Left lung (tissue), 14 donors: ENCODE measurements at places on chromosomes 16 and 17. TPM values are rescaled to one million over a fixed set of nuclear protein-coding genes. Genes with fewer than 3 reads are reported as not detected.

GRCh38 chr17:4840893-4841242, 7.7 kb downstream of the MINK1 start:
- no peak for DNase-seq

GRCh38 chr17:42819939-42820535, 4.0 kb downstream of the BECN1 start:
- DNase-seq, result no peak

DNA sequence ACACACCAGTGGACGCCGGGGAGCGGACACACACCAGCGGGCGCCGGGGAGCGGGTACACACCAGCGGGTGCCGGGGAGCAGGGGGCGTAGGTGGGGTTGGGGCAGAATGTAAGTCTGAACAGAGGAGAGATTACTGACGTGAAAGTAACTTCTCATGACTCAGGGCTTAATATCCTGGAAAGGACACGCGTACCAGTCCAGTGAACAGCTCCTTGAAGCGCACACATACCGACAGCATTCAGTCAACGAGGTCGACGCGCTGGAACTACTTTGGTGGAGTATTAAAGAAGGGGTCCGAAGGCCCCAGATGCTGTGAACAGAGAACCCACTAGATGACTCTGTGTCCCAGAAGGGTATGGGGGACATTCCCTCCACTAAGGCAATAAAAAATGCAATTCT, 129.6 kb downstream of the ENGASE start:
- no peak for DNase-seq

DNA sequence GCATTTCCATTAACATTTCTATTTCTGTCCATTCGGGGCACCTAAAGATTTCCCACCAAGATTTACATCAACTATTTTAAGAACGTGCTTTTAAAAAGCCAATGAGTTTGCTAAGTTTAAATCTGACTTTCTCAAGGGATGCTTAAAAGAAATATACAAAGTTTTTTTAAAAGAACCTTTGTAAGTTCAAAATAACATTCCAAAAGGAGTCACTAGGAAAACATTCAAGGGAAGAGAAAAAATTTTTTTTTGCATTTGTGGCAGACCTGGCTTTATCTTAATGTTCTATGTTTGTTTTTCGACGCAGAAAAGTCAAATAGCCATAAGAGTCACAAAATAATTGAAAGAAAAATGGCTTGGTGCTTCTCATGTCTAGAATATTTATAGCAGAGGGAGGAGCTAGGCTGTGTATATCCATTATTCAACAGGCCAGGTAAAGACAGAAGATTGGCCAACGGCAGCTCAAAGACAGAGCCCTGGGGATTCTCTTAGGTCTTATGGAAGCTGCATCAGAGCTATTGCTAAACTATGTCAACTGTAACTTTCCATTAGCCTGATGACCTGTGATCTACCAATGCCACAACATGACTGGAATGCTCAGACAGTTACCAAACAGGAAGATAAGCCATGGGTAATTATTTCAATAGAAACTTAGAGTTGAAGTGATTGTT, 37.8 kb upstream of the MYOCD start:
- no peak for DNase-seq

DNA sequence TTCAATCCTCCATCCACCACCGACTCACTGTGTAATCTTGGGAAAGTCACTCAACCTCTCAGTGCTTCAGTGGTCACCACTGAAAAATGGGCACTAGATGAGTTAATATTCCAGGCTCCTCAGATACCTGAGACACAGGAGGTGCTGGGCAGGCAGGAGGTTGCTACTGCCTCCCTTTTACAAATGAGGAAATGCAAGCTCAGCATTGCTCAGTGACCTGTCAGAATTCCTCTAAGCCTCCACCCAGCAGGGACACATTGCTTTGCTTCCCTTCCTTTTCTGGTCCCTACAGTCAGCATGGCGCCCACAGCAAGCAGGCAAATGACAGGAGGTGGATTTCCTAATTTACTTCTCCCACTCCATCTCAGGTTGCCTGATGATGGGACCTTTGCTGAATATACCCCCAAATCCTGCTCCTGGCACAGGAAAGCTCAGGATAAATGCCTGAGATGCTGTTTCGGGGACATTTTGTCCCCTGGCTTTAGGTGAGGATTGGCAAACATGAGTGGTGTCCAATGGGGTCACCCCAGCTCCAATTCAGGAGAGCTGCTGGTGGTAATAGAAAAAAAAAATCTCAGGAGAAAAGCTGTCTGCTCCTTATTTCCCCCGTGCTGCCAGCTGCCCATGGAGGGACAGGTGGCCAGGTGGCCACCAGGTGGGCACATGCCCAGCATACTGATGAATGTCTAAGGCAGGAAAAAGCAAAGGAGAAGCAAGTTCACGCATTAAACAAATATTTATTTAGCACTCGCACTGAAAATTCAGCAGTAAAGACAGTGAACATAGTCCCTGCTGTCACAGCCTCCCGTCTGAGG, 5.0 kb upstream of the KRT13 start:
- no peak for DNase-seq

CD79B gene
- total RNA-seq, result 3.5 TPM

DNA sequence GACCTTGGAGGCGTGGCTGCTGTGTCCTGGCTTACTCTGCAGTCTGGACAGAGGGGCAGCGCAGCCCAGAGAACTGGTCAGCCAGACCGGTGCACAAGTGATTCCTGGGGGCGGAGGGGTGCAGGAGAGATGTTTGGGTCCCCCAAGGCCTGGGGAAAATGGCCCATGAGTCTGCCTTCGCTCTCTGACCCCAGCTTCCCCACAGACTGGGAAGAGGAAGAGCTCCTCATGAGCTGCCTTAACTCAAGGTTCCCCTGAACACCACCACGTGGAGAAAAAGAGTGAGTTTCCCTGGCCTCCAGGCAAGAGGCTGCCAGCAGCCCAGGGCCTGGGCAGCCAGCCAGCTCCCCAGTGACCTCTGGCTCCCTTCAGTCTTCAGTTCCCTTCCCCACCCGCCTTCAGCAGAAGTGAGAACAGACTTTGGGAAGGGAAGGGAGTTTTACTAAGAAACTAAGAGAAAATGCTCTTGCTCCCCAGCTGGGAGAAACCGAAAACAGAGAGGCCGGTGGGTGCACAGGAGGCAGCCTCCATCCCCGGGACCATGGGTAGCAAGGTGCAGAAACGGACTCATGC, 2.0 kb upstream of the C17orf99 start:
- DNase-seq, result peak; percentile 90

- no peak for DNase-seq
Measured at GRCh38 chr17:74831444-74832146, 28.1 kb downstream of the GRIN2C start.

PDILT gene
- total RNA-seq, result not detected

GRCh38 chr16:81623365-81624102, 155.6 kb upstream of the PLCG2 start:
- no peak for DNase-seq

- DNase-seq, result no peak
Measured at GRCh38 chr17:74330446-74330845, 4.4 kb downstream of the KIF19 start.

ICAM2 gene
- 46.9 TPM for total RNA-seq

DNA sequence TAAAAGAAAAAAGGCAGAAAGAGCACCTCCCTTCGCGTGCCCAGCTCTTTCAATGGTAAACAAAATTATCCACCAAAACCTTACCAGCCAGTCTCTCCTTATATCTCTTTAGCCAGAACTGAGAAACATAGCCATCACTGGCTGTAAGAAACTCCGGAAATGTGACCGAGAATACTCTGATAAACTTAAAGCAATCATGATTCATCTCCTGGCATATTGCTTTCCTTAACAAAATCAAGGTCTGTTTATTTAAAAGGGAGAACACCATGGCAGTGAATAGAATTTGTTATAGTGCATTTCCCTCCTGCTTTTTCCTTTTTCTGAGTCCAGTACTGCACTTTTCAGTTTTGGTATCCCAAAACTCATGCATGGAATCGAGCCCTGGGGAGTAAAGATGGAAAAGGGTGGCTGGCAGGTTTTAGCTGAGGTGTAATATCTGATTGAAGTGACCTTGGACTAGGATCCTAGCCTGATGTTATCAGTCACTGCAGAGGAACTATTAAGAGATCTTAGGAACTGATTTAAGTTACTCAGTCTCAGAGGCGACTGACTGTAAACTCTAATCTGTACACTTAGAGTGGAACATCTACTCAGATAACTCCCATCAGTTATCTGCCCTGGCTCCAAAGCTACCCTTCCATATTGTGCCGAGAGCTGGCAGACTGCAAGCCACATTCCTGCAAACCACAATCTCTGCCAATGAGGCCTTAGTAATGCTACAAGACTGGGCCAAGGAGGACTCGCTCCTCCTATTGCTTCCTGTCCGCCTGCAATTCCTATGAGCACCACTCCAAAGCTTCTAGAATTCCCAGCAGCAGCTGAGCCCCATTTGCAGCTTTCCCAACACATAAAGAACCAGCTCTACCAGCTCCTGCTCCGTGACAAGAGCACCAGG, 7.4 kb upstream of the COX10 start:
- no peak for DNase-seq

DNA sequence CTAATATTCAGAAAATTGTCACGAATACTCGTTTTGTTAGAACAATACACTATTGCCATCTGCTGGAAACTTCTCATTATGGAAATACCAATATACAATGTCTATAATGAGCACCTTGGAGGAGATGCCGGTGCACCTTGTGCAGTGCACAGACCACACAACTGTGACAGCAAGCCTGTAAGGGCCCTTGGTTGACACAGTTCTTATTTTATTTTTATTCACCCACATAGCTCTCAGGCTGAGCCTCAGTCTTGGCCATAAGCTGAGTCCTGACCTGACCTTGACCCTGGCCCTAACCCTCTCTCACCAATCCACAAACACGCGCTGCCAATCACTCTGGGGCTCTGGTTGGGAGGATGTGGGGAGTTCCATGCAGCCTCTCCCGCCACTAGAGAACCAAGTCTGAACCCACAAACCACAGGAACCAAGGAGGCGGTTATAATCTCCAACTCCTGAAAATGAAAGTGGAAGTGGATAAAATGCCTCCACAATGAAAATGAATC, 7.6 kb downstream of the AIPL1 start:
- DNase-seq, result no peak

RNF167 gene
- total RNA-seq, result 102 TPM

DNA sequence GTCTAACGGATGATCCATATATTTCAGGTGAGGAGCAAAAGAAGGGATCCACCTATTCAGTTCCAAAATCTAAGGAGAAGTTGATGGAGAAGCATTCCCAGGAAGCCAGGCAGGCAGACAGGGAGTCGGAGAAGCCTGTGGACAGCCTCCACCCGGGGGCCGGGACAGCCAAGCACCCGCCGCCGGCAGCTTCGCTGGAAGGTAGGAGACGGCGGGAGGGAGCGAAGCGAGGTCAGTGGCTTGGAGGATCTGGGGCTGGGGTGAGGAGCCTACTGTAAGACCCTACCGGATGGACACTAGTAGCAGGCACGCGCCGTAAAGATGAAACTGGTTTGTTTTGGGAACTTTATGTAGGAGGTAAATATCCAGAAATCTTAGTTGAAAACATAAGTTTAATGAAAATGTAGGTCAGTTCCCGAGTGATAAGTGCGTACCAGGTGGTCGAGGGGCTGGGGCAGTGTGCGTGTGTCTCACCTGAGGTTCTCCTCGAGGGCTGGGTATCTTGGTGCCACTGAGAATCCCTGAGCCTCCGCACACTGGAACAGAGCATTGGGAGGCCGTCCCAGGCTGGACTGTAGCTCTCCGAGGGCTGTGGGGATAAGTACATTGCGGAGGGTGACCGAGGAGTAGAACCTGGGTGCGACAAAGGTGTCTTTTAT, 714 bp downstream of the SPATA33 start:
- peak; percentile 83 for DNase-seq

- DNase-seq, result no peak
Measured at GRCh38 chr17:58757162-58757613, 1.5 kb downstream of the PPM1E start.

DNA sequence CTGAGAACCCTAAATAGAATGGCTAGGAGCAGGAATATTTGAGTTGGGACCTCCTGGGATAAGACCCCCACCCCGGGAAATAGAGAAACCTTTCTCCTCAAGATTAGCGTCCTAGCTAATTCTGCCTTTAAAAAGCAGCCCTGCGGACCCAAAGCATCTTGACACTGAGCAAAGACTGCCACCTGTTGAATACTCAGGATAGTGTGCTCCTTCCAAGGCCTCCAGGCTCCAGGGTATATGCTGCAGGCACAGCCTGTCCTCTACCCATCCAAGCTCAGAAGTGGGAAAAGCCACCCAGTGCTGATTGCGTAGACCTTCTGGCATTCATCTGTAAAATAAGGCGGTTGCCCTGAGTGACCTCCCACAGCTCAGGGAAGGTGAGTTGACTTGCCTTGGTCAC, 456.2 kb upstream of the DYNLRB2 start:
- peak; percentile 34 for DNase-seq

DNA sequence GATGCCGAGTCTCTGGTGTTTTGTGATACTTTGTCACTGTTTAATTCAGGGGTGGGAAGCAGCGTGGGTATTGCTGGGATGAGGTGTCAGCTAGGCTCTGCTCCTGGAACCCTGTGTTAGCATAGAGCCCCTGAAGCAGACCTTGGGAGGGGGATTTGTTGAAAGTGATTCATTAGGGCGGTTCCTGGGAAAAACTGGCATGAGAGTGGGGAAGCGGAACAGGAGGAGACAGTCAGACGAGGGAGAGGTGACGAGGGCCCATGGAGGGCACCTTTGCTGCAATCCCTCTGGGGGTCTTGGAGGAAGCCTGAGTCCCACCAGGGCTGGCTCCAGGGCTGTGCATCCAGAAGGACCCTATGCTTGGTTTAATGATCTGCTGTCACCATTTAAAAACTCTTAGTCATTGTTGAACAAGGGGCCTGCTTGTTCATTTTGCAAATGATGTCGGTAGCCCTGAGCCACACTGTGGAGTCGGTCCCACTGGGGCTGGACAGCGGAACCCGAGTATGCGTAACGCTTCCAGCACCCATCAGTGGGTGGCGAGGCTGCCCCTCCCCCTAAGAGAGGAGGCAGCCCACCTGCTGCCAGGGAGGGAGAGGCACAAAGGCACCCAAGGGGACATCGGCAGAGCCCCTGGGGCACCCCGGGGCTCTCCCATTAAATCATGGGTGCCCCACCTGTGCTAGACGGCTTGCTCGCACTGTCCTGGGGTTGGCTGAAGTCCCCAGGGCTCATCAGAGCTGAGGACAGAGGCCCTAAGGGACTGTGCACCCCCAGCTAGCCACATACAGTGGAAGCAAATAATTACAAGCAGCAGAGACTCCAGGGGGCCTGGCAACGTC, 35.4 kb downstream of the WFDC1 start:
- no peak for DNase-seq

BRIP1 gene
- total RNA-seq, result 3.7 TPM

CD300LB gene
- 0.58 TPM for total RNA-seq

DNA sequence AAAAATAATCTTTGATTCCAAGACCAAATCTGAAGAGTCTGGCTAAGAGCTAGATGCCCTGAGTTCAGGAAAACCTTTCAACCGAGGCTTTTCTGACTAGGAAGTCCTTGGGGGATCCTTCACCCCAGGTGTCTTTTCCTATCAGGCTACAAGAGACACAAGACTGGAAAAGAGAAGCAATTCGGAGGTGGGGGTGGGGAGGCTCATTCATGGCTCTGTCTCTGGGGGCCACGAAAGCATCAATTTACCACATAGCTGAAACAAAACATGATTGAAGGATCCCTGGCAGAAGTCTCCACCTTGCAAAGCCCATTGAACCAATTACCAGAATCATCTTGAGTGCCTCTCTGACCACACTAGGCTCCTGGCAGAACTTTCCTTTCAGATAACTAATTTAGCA, 239.8 kb upstream of the SALL1 start:
- DNase-seq, result no peak

MYH13 gene
- not detected for total RNA-seq

TIMP2 gene
- 196 TPM for total RNA-seq
